IgD-negative memory B cell (primary cell): ENCODE measurements at places on chromosomes 11 and 22. TPM values are rescaled to one million over a fixed set of nuclear protein-coding genes. Genes with fewer than 3 reads are reported as not detected.

Gene ZNF280B
- polyA plus RNA-seq, result 3.8 TPM

Gene MRGPRX1
- not detected for polyA plus RNA-seq

Gene PKDREJ
- polyA plus RNA-seq, result not detected

Gene OR56A4
- not detected for polyA plus RNA-seq

Gene INPP5J
- not detected for polyA plus RNA-seq

Gene MMP13
- not detected for polyA plus RNA-seq

Gene CTSW
- 29.2 TPM for polyA plus RNA-seq

Gene DLG2
- 2.0 TPM for polyA plus RNA-seq

Gene TCN1
- not detected for polyA plus RNA-seq

Gene RASSF10
- polyA plus RNA-seq, result not detected

Gene OR2D3
- polyA plus RNA-seq, result not detected
